SJSA1 (cell line): ENCODE measurements at places on chromosomes 13 and 19. TPM values are rescaled to one million over a fixed set of nuclear protein-coding genes. Genes with fewer than 3 reads are reported as not detected.

GRCh38 chr19:54462047-54462654 is 1.4 kb downstream of the LENG9 start:
- no peak for DNase-seq

GRCh38 chr19:18226956-18227780 is 930 bp upstream of the PDE4C start:
- DNase-seq: no peak

The PLPP2 gene
- total RNA-seq: 7.3 and 18.5 TPM in 2 replicates

The CERS1 gene
- not detected in 2 replicates for total RNA-seq

- DNase-seq: no peak
Measured at GRCh38 chr19:4493104-4493928, 21.2 kb downstream of the HDGFL2 start.

The C19orf38 gene
- total RNA-seq: not detected in 2 replicates

The SHISA2 gene
- total RNA-seq: 1.3 and 2.6 TPM in 2 replicates

GRCh38 chr13:112820318-112820717 is 130.5 kb downstream of the ATP11A start:
- no peak for DNase-seq

- DNase-seq: no peak
Measured at GRCh38 chr19:5825178-5825577, 14.3 kb downstream of the FUT6 start.

- DNase-seq: no peak
Measured at GRCh38 chr19:18415178-18415867, 3.9 kb upstream of the SSBP4 start.

GRCh38 chr19:51342631-51343569 is 961 bp upstream of the VSIG10L start:
- no peak for DNase-seq

- DNase-seq: no peak
Measured at GRCh38 chr13:21538280-21538679, 65.7 kb downstream of the MICU2 start.

The KLF5 gene
- total RNA-seq: 4.2 and 5.3 TPM in 2 replicates

DNA sequence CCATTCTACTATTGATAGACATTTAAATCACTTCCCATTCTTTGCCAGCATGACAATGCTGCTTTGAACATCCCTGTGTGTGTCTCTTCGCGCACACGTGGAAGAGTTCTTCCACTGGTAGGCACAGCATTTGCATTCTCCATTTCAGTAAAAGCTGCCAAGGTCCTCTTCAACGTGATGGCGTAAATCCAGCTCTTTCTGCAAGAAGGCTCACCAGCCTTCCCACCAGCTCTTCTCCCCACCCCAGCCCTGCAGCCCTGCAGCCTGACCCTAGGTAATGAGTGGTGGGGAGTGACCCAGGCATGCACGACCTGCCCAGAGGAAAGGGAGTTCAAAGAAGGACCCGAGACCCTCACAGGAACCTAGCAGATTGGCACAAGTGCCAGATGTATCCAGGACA is 31.7 kb upstream of the FFAR2 start:
- no peak for DNase-seq
